Fibroblast of the aortic adventitia (primary cell): ENCODE measurements at places on chromosomes 12 and 14. TPM values are rescaled to one million over a fixed set of nuclear protein-coding genes. Genes with fewer than 3 reads are reported as not detected.

DNA sequence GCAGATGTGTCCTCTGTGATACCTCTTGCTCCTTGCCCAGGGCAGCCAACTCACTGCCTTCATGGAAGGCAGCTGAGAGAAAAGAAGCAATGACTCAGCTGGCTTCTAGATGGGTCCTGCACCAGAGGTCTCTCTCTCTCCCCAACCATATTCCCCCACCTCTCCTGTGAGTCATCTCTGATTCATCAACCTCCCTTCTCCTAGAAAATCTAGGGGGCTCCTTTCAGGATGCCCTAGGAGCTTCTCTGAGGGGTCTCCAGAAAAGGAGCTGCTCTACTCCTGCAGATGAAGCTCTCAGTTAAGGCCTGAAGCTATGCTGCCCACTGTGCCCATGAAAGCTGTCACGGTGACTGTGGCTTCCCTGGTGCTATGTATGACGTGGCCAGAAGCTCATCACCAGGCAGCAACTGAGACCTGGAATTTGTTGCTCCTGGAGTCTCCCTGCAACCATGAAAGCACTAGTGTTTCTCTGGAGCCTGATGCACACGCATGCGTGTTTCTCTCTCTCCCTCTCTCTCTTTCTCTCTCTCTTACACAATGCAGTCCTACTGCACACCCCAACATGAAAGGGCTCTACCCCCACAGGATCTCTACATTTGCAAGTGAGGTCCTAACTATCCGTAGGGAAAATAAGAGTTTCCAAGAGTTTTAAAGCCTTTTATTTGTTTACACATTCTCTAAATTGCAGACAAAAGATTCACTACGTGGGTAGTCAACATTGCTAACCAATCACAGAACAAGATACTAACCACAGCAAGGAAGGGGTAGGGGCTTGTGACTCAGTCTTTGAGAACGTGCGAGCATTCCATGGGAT lies 285.3 kb downstream of the DPF3 start:
- peak; percentile 90 for DNase-seq

DNA sequence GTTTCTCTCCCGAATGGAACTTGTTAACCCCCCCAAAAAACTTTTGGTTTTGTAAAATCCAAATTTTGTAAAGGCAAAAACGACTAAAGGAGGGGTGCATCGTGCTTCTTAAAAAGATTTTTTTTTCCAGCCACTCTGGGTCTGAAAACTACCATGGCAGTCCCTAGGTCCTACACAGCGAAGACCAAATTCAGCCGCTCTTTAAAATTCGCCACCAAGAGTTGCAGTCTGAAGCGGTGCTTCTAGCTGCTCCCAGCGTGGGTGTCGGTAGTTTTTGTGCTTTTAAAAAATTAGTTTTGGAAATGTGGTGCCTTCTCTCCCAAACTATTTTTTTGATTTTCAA lies 873 bp upstream of the GSC start:
- no peak for DNase-seq

GRCh38 chr12:131091413-131091975 lies 137.8 kb downstream of the ADGRD1 start:
- DNase-seq: no peak

DNA sequence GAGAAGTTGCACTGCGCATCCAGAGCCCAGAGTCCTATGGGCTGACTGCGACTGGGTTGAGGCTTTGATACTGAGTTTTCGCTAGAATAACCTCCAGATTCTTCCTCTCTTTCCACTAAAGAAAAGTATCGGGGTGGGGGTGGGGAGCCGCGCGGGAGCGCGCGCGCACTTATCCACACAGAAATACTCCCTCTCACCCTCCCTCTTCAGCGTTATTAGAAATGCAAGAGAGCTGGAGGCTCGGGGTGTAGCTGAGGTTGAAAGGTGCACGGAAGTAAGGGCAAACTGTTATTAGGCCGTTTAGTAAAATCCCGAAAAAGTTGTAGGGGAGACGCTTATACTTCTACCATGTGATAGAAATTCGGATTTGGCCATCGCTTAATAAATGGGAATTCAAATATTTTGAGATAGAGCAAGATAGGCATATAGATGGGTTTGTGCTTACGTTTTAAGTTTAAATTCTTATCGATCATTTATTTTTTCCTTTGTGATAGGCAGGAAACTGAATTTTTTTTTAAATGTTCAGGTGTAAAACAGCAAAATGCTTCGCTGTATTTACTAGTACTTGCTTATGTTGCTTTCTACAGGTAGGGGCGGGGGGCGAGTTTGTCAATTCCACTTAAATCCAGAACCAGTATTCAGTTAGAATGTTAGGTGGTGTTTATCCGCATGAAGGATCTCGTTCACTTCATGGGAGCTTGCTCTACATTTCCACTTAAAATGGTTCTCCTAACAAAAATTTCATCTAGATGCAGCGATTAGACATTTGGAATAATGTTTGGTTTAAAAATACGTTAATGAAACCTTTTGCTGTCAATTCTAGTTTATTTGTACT lies 1.1 kb downstream of the ARHGAP5 start:
- peak; percentile 51 for DNase-seq

DNA sequence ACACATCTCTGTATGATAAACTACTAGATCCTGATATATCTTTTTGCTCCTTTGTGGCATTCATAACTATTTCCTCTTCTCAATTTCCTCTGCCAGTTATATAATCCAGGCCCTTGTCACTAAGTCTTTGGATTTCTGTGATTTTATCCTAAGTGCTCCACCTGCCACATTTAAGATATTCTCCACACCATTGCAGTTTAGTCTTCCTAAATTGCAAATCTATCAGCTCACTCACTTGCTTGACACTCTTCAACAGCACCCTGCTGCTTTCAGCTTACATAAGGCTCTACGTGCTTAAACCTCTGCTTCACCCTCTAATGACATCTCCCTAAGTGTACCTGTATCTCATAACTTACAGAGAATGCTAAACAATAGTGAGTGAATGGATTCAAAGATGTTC lies 1032.2 kb upstream of the SEL1L start:
- DNase-seq: no peak

- DNase-seq: peak; percentile 69
Measured at GRCh38 chr14:90678420-90678819, 137.8 kb downstream of the TTC7B start.

Gene PPFIA2
- 0.74 and 4.9 TPM in 2 replicates for total RNA-seq

- DNase-seq: peak; percentile 37
Measured at GRCh38 chr14:71397371-71397770, 490.1 kb downstream of the PCNX1 start.

DNA sequence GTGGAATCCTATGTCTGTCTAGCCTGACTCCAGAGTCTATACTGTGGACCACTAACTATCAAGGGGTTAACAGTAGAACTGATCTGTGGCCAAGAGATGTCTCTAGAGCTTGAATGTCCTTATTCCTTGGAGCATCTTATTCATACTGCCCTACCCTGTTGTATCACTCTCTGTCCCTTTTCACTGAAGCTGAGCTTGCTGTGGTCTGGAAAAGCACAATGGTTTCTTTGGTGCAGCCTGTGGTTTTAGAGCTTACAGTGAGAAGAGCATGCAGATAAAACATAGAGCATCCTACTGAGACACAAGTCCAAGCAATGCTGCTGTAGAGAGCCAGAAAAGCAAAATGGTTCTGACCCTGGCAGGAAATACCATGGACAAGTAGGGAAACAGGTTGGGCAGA lies 367.0 kb upstream of the ATP2B1 start:
- no peak for DNase-seq

- DNase-seq: no peak
Measured at GRCh38 chr14:96626121-96626768, 124.1 kb downstream of the PAPOLA start.

Gene MUCL1
- total RNA-seq: not detected in 2 replicates

Gene LETMD1
- total RNA-seq: 30.5 and 40.6 TPM in 2 replicates
